ENCODE measurements at places on chromosomes 11 and 22. TPM values are rescaled to one million over a fixed set of nuclear protein-coding genes. Genes with fewer than 3 reads are reported as not detected.
A peak's percentile ranks its signal among the peaks of the same experiment; 100 is the strongest.

Gene KCTD14
- total RNA-seq, result 0.47 TPM

GRCh38 chr11:35662061-35662648 lies 420 bp upstream of the TRIM44 start:
- H3K4me3 ChIP-seq, result peak overlapping the region; percentile 89
- peaks cover 9% of the 10 kb centered on the region for H3K27me3 ChIP-seq

- no peaks in the 10 kb centered on the region for H3K27me3 ChIP-seq
- H3K27ac ChIP-seq, result peak overlapping the region; percentile 84
- peaks cover 2% of the 10 kb centered on the region for H3K36me3 ChIP-seq
- DNase-seq, result no peak
- peak overlapping the region; percentile 78 for H3K4me3 ChIP-seq
- peaks cover 20% of the 10 kb centered on the region for H3K4me1 ChIP-seq
These were observed 1.3 kb upstream of the SLC39A13 start for GRCh38 chr11:47406896-47407745.

DNA sequence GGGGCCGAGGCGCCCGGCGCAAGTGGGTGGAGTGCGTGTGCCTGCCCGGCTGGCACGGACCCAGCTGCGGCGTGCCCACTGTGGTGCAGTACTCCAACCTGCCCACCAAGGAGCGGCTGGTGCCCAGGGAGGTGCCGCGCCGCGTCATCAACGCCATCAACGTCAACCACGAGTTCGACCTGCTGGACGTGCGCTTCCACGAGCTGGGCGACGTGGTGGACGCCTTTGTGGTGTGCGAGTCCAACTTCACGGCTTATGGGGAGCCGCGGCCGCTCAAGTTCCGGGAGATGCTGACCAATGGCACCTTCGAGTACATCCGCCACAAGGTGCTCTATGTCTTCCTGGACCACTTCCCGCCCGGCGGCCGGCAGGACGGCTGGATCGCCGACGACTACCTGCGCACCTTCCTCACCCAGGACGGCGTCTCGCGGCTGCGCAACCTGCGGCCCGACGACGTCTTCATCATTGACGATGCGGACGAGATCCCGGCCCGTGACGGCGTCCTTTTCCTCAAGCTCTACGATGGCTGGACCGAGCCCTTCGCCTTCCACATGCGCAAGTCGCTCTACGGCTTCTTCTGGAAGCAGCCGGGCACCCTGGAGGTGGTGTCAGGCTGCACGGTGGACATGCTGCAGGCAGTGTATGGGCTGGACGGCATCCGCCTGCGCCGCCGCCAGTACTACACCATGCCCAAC lies 14.1 kb upstream of the MIEF1 start:
- H3K4me3 ChIP-seq, result no peak overlapping the region
- peaks cover 5% of the 10 kb centered on the region for H3K36me3 ChIP-seq
- peaks cover 24% of the 10 kb centered on the region for H3K4me1 ChIP-seq
- no peak for DNase-seq
- no peak overlapping the region for H3K27ac ChIP-seq
- no peaks in the 10 kb centered on the region for H3K27me3 ChIP-seq

DNA sequence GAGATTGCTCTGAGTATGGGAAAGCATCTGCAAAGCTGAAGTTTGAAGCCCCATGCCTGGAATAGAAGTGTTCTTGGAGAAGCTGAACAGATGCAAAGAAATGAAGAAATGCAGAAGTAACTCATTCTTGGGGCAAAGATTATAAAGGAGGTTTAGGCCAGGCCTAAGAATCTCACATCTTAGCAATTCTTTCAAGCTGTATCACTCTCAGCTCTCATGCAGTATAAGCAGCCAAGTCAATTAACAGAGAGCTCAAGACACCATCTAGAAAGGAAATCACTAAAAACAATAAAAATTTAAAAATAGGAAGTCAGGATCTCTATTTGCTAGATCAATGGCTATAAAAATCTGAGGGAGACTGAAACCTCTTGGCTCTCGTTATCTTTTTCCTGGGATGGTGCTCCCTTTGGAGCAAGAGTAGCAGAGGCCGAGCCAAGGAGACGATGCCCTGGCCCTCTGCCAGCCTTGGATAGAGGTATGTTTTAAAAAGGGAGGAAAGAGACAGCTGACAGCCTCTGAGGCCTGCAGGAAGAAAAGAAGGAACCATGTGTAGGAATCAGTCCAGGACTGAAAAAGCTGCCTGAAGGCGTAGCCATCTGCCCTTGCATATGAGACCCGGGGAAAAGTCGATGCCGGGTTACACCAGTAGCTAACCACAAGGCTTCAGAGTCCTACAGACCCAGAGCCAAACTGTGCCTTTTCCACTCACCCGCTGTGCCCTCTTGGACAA lies 229.8 kb downstream of the BLID start:
- H3K36me3 ChIP-seq, result no peaks in the 10 kb centered on the region
- H3K4me3 ChIP-seq, result no peak overlapping the region
- DNase-seq, result no peak
- H3K27ac ChIP-seq, result no peak overlapping the region
- H3K27me3 ChIP-seq, result no peaks in the 10 kb centered on the region
- H3K4me1 ChIP-seq, result no peaks in the 10 kb centered on the region

GRCh38 chr22:49545606-49546005 lies 282.1 kb downstream of the BRD1 start:
- no peaks in the 10 kb centered on the region for H3K27me3 ChIP-seq
- no peaks in the 10 kb centered on the region for H3K4me1 ChIP-seq
- H3K27ac ChIP-seq, result no peak overlapping the region
- no peak for DNase-seq
- H3K36me3 ChIP-seq, result no peaks in the 10 kb centered on the region

- H3K27me3 ChIP-seq, result no peaks in the 10 kb centered on the region
- H3K4me1 ChIP-seq, result no peaks in the 10 kb centered on the region
- H3K4me3 ChIP-seq, result no peak overlapping the region
- H3K36me3 ChIP-seq, result no peaks in the 10 kb centered on the region
- no peak overlapping the region for H3K27ac ChIP-seq
These were observed 15.3 kb downstream of the OR9G1 start for GRCh38 chr11:56714206-56714605.

Gene MLC1
- 8.3 TPM for total RNA-seq

Gene SLC16A8
- total RNA-seq, result not detected

GRCh38 chr11:121344824-121345223 lies 52.3 kb downstream of the SC5D start:
- no peak overlapping the region for H3K4me3 ChIP-seq
- peaks cover 13% of the 10 kb centered on the region for H3K4me1 ChIP-seq
- no peaks in the 10 kb centered on the region for H3K36me3 ChIP-seq

DNA sequence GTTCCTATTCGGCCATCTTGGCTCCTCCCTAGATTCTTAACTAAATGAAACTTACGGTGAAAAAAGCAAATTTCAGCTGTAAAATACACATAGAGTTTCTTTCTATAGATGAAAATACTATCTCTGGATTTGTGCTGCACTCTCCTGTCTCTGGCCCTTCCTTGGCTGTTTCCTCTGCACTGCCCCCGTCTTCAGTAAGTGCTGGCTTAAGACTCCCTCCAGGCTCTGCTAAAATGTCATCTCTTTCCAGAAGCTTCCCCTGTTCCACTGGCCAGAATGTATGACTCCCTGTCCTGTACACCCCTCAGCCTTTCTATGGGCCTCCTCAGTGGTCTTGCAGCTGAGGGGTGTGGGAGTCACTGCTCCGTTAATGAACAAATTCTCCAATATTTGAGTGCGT lies 109.1 kb upstream of the NARS2 start:
- no peak for DNase-seq
- no peak overlapping the region for H3K4me3 ChIP-seq
- H3K4me1 ChIP-seq, result no peaks in the 10 kb centered on the region
- no peaks in the 10 kb centered on the region for H3K36me3 ChIP-seq
- H3K27ac ChIP-seq, result no peak overlapping the region
- no peaks in the 10 kb centered on the region for H3K27me3 ChIP-seq

Gene LRRC10B
- not detected for total RNA-seq

DNA sequence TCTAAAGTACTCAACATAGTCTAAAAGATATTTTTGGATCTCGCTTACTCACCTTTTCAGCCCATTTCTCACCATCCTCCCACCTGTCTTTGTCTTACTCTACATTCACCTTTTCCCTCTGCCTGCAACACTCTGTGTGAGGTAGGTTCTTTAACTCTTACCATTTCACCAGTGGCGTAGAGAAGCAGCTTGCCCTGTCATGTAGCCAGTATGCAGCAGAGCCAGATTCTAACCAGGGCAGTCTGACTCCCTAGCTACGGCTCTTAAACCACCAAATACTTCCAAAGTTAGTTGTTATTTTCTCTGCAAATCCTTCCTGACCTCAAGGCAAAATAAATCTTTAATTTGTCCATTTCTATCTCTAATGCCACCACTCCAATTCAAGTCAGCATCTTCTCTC lies 7.5 kb downstream of the ALG8 start:
- H3K27me3 ChIP-seq, result no peaks in the 10 kb centered on the region
- no peak for DNase-seq
- no peak overlapping the region for H3K27ac ChIP-seq
- peaks cover 6% of the 10 kb centered on the region for H3K4me1 ChIP-seq
- H3K36me3 ChIP-seq, result peaks cover 26% of the 10 kb centered on the region

DNA sequence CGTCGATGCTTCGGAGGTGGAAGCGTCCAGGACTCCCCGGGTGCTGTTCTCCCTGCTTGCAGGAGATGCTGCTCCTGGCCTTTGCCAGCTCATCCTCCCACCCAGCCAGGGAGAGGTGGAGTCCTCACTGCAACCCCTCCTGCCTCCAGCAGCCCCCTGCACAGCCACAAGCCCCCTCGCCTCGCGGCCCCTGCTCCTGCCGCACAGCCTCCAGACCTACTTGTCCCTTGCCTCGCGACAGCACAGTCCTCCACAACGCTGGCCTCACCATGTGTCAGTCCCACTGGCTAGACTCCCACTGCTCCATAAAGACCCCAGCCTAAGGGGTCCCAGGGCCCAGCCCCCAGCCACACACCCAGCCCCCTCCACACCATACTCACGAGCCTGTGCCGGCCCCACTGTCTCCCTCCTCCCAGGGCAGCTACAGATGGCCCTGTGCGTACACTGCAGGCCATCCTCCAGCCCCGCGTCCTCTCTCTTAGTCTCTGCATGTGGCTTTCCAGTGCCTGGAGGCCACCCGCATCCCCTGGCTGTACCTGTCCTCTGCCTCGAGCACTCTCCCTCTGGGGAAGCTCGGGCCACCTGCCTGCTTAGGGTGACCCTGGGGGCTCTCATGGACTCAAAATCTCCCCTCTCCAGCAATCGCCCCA lies 91.5 kb downstream of the CELSR1 start:
- no peak overlapping the region for H3K27ac ChIP-seq
- no peak for DNase-seq
- H3K4me1 ChIP-seq, result no peaks in the 10 kb centered on the region
- no peak overlapping the region for H3K4me3 ChIP-seq
- no peaks in the 10 kb centered on the region for H3K27me3 ChIP-seq

Gene RIMBP3B
- 0.18 TPM for total RNA-seq

- peaks cover 8% of the 10 kb centered on the region for H3K27me3 ChIP-seq
- DNase-seq, result no peak
- no peak overlapping the region for H3K4me3 ChIP-seq
- H3K27ac ChIP-seq, result no peak overlapping the region
These were observed 25.8 kb upstream of the P2RY6 start for GRCh38 chr11:73246303-73246702.

Gene LGR4
- 0.05 TPM for total RNA-seq

Data from activated CD8-positive, alpha-beta T cell treated with anti-CD3 and anti-CD28 coated beads, Interleukin-2, amount 10 ng/mL, durations not matched to agents 7 days and 5 days (primary cell).